ENCODE measurements at places on chromosomes 2 and 18.

- DNase-seq: peak; percentile 93
Measured at GRCh38 chr2:18520451-18521425, 39.7 kb downstream of the RDH14 start.

- no peak for DNase-seq
Measured at GRCh38 chr2:167018590-167018989, 130.3 kb downstream of the XIRP2 start.

GRCh38 chr2:54613386-54613785, 110.1 kb upstream of the EML6 start:
- no peak for DNase-seq

- no peak for DNase-seq
Measured at GRCh38 chr18:58249712-58250111, 205.7 kb downstream of the NEDD4L start.

DNA sequence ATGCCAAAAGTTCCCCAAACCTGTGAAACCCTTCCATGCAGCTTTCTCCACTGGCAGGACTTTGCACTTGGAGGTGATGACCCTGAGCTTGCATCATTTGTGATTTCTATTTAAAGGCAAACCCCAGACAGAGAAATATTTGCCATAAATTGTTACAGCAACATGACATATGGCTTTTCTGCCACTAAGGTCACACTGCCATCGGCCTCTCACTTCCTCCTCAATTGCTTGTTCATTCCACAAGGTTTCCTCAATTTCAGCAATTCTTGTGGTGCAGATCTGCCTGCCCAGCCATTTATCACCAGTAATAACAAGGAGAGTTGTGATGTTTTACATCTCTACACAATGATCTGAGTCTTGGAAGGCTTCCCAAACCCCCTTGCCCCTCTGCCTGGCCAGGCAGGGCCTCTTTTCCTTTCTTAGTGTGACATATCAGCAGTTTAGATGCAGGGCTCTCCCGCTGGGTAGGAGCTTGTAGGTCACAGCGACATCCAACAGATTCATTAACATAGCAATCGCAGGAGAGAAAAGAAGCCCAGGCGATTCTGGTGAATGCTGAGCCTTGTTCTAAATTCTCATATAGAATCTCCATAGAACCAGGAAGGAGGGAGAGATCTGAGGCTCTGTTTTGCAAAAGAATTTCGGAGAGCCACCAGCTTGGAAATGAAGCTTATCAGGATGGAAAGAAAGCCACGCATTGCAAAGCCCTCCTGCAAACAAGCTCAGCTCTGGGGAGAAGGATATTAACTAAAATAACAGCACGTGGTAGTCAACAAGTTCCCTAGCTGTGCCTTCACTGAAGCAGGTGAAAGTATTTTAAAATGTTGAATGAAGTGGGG, 46.7 kb upstream of the ITGA6 start:
- no peak for DNase-seq

DNA sequence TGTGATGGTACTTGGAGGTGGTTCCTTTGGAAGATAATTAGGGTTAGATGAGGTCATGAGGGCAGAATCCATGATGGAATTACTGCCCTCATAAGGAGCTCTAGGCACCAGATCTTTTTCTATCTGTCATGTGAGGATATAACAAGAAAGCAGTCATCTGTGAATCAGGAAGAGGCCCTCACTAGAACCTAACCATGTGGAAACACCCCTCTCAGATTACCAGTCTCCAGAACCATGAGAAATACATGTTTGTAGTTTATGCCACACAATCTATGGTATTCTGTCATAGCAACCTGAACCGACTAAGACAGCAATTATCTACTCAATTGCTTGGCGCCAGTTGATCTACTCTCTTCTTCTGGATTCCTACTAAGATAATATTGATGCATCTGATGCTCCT, 2.4 kb upstream of the SERPINB10 start:
- DNase-seq: peak; percentile 24

- DNase-seq: peak; percentile 84
Measured at GRCh38 chr2:29196792-29197788, 81.9 kb downstream of the CLIP4 start.

- DNase-seq: no peak
Measured at GRCh38 chr2:112155331-112156151, 17.4 kb downstream of the FBLN7 start.

GRCh38 chr2:53455094-53455493, 312.5 kb upstream of the CHAC2 start:
- no peak for DNase-seq

DNA sequence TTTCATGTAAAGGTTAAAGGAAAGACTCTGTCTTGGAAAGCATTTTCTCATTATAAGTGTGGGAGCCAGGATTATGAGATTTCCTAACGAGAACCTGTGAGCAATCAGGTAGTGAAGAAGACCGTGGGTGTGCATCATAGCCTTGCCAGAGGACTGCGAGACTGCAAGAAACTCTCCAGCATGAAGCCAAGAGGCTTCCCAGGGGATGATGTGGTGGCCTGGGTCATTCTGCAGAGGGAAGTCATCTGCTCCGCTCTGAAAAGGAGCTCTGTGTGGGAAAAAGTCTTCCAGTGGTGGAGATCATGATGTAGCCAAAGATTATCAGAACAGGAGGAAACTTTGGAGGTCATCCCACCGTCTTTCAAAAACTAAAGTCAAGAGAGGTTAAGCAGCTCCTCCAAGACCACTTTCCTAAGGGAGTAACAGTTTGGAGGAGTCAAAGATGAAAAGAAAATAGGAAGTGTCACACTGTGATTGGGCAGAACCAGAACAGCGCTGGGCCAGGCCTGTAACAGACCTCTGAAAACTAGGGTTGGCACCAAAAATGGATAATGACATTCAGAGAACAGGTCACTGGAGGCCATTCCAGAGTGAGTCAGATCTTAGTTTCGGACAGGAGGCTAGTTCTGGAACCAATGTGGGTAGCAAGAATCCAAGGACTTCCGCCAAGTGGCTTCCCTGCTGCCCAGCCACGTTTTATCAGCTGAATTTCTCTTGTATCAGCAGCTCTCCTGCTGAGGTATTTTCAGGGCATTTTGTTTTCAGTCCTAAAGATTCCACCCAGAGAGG, 113.0 kb downstream of the LRATD1 start:
- no peak for DNase-seq

DNA sequence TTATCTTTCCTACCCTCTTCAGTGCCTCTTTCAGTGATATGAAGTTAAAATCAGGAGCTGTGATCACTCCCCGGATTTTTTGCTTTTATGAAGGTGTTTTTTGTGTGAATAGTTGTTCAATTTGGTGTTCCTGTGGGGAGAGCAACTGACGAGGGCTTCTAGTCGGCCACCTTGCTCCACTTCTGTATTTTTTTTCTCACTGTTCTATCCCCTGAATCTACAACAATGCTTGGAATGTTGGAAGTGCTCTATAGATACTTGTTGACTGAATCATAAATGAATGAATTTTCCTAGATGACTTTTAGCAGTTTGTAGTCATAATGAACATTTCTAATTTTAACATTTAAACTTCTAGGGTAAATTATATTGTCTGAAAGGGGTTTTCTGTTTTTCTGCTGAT, 247.3 kb downstream of the ZNF385B start:
- DNase-seq: no peak

DNA sequence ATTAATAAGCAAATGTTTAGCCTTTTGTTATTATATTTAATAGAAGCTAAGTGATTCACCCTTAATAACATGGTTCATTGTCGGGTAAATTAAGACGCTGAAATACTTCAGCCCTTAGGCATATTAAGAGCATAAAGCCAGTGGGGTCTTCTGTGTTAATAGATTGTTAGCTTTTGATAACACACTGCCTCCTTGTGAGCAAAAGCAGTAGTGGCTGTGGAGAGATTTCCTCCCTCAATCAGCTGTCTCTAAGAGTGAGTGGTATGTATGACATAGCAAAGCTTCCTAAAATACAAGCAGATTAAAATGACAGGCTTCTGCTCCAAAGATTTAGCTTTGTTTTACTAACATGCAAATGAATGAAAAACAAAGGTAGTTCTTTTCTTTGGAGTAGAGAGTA, 143.7 kb upstream of the SYT4 start:
- no peak for DNase-seq

- DNase-seq: peak; percentile 48
Measured at GRCh38 chr2:222730366-222730999, 59.0 kb downstream of the MOGAT1 start.

DNA sequence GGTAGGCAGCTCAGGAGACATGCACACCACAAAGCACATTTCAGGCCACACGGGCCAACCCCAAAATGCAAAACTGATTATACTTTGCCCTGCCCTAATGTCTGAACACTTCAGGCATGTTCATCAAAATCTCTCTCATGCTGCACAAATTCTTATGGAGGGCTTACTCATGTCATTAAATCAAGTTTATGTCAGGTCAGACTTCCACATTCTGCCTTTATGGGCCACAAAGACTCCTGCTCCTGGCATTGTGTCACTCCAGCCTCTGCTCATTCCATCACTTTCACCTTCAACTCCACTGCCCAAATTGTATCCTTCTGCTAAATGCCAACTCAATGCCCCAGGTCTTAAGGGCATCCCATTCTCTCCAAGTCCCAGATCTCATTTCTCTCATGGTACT, 9.2 kb downstream of the UXS1 start:
- no peak for DNase-seq

DNA sequence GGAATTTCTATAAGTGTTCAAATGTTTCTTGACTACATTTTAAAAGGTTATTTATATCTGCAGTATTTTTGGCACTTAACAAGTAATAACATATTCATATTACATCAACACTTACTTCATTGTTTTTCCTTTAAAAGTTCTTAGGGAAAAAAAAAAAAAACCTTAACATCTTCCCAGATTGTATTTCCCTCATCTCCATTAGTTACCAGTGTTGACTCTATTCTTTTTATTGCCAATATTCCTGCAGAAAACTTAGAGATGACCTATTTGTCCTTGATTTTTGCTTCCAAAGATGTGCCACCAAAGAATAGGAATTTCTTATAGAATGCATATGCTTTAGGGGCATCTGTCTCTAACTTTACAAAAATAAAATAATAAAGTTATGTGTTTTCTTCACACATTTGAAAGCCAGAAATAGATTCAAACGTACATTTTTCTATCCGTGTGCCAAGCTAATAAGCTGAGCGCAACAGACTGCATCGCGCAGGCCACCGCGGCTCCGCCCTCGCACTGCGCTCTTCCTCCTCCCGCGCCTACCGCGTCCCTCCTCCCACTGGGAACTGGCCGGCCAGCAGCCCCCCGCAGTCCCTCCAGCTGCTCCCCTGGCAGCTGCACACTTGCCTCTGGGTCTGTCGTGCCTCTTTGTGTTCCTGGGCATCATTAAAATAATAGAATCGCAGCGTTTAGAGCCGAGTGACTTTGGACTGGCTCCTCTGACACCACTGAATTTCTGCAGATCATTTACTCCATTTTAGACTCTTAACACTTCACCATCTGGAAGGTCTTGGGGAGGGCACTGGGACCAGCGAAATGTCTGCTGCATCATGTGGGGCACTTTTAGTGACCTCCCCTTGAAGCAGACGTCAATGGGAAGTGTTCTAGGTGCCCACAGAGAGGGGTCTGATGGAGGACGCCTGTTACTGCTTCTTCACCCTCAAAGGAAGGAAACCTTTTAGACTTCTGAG, 21.2 kb upstream of the NAB1 start:
- peak; percentile 85 for DNase-seq

GRCh38 chr18:9849407-9850283, 36.1 kb upstream of the TXNDC2 start:
- DNase-seq: no peak

GRCh38 chr2:4561196-4561595, 857.8 kb downstream of the DCDC2C start:
- DNase-seq: no peak

DNA sequence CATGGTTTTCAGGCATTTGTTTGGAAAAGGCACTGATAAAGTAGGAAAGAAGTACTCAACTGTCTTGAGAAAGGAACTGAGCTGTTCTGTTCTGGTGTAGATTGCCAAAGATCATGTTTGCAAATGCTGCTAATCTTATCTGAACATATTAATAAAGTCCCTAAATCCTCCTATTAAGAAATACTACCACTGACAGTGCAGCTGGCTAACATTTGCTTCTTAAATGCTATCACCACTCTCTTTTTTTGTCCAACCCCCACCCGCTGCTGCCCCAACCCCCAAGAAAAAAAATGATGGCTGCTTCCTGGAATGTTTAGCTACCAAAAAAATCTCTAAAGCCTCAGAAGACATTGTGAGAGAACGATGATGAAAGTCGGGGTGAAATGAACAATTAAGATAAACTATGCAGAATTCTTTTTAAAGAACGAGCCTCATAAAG, 130.7 kb downstream of the CCBE1 start:
- DNase-seq: no peak

- DNase-seq: no peak
Measured at GRCh38 chr2:120793682-120794403, 58.2 kb downstream of the GLI2 start.

DNA sequence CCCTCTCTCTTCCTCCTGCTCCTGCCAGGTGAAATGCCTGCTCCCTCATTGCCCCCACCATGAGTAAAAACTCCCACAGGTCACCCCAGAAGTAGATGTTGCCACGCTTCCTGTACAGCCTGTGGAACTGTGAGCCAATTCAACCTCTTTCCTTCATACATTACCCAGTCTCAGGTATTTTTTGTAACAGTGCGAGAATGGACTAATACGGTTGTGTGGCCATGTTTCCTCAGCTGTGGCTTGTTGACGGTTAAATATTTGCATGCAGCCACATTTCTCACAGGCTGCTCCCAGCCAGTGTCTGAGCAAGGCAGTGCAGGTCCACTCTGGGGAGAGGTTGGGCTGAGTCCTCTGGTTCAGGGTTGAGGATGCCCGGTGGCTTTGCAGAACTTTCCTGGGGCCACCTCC, 27.8 kb upstream of the COPS8 start:
- no peak for DNase-seq

DNA sequence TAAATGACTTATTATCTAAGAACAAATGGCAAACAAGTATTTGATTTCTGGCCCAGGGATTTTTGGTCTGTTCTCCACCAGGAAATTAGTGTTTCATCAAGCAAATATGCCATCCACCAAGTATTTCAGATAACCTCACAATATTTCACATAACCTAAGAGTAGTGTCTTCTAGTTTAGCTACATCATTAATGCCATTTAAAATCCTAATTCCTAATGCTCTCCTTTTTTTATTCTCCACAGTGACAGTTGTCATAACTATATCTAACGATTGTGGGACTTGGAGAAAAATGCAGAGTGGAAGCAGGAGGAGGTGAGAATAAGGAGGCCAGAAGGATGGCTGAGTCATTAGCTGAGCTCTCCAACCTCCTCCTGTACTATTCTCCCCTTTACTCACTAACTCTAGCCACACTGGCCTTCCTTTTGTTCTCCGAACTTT, 58.5 kb upstream of the CTLA4 start:
- no peak for DNase-seq

GRCh38 chr2:207632575-207633493, 7.6 kb upstream of the METTL21A start:
- no peak for DNase-seq

DNA sequence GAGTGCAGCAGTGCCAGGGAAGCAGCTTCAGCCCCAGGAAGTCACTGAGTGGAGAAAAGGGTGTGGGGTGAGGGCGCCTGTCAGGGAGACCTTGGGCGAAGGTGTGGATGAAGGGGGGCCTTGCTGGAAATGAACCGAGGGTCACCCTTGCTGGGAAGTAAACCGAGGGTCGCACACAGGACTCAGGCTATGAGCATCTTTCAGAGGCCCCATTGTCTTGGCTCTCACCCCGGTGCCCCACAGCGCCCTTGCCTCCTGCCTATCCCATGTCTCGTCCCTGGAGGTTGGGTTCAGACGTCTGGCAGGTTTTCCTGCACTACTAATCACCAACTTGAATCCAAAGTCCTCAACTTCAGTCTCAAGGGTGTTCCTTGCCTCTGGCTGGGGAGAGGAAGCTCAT, 122.8 kb upstream of the PXDN start:
- DNase-seq: no peak
